ENCODE measurements at places on chromosomes 5 and 9. TPM values are rescaled to one million over a fixed set of nuclear protein-coding genes. Genes with fewer than 3 reads are reported as not detected.
A peak's percentile ranks its signal among the peaks of the same experiment; 100 is the strongest.

DNA sequence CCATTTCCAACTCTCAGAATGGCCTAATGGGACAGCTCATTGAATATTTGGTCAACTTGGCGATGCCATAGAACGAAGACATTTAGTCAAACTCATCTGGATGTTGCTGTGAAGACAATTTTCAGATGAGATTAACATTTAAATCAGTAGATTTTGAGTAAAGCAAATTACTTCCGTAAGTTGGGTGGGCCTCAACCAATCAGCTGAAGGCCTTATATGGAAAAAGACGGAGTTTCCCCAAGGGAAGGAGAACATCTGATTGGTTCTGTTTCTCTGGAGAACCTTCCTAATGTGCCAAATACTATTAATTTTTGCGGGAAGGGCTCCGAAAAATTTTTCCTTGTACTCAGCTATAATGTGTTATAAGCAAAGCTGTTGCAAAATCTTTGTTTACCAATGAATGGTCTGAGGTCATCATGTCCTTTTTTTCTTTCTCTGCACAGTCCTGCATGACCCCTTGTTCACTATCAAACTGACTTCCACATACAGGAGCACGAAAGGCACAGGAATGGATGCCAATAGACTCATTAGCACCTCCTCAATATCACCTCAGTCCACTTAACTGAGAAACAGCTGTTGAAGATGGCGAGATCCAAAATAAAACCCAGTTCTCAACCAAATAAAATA is 27.8 kb downstream of the CRHBP start:
- no peak for DNase-seq

- no peak for DNase-seq
Measured at GRCh38 chr9:92184041-92184564, 68.9 kb upstream of the SPTLC1 start.

DNA sequence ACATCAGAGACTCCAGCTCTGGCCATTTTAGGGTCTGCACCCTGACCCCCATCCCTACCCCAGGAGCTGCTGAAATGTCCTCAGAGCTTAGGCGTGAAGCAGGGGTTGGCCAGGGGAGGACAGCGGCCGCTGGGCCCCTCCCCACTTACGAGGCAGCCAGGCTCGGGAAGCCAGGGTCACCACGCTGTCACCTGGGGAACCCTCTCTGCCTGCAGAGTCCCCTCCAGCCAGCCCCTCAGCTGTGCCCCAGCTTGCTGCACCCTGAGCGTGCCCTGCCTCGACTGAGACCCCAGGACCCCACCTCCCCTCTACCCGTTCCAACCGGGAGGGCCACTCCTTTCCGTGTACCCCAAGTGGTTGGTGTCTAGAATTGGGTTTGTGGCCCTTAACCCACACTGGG is 2.7 kb downstream of the LCN10 start:
- no peak for DNase-seq

DNA sequence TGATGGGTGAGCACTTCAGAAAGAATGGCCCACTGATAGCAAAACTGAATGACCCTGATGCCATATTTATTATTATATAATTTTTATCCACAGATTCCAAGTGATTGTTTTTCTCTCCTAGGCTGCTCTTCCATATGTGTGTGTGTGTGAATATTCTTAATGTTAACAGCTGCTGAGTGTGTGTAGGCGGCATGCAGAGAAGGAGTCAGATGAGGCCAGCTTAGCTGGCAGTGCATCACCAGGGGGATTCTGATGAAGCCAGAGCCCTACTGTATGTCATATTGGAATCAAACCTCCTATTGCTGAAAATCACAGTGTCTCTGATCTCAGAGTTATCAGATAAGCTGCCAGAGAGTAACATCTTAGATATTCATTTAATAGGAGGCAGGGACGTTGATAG is 177.1 kb downstream of the DMAC1 start:
- no peak for DNase-seq

GRCh38 chr5:122984425-122984824 is 52.1 kb downstream of the PPIC start:
- DNase-seq = no peak

DNA sequence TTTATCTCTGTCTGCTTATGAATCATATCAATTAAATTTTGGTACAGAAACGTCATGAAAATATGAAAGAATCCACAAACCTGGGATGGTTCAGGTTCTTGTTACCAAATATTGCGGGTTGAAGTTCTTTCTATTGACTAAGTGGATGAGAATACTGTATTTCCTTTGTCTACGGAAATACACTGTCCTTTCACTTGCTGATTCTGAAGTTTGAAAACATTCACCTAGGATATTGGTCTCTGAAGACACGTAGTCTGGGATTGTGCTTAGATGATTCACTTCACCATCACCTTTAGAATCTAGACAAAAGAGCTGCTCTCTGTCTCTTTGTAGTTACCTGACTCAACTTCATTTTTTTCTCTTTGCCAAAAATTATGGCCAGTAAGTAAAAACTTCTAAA is 222.4 kb downstream of the FBN2 start:
- DNase-seq = no peak

GRCh38 chr9:110030632-110031031 is 177.3 kb downstream of the C9orf152 start:
- no peak for DNase-seq

GRCh38 chr9:125486152-125486508 is 220.9 kb downstream of the MAPKAP1 start:
- DNase-seq = no peak

GRCh38 chr5:54872810-54873209 is 112.6 kb downstream of the ESM1 start:
- no peak for DNase-seq

DNA sequence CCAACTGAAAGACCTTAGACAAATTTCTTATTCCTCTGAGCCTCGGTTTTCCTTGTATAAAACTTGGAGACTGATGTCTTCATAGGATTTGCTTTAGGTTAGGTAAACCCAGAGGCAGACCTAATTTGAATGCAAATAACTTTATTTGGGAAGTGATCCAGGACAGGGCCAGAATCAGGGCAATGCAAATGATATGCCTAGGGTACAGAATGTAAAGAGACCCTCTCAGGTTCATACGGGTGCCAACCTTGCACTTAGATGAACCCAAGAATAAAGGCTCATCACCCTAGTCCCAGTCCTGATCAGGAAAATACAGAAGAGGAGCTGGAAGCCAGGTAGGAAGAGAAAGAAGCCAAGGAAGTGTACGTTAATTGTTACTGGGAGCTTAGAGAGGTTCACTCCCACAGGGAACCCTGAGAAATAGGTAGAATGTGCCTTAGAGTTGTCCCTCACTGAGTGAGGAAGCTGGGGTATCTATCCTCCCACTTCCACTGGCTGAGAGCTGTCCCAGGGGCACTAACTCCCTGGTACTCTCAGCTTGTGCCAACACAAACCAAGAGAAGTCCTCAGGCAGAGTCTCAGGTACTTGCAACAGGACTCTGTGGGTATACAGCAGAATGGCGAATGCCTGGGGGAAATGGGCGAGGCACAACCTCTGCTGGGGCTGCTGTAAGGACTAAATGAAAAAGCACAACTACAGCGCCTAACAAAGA is 3.1 kb upstream of the HK3 start:
- no peak for DNase-seq

DNA sequence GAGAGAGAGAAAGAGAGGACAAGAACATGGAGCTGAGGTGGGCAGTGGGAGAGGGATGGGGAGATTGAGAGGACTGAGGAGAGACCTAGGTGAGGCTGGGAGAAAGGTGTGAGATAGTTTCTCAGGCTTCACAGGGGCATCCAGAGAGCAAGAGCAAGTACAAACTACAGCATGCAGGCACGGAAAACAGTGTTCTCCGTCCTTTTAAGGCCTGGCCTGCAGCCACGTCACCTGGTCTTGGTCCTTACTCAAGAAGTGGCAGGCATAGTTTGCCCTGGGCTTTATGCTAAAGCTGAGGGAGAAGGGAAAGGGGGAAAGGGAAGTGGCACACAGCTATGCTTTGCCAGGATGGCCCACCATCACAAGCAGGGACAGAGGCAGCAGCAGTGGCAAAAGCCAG is 65.7 kb downstream of the SIL1 start:
- DNase-seq = peak; percentile 58

GRCh38 chr5:65566505-65566904 is 3.4 kb downstream of the PPWD1 start:
- no peak for DNase-seq

DNA sequence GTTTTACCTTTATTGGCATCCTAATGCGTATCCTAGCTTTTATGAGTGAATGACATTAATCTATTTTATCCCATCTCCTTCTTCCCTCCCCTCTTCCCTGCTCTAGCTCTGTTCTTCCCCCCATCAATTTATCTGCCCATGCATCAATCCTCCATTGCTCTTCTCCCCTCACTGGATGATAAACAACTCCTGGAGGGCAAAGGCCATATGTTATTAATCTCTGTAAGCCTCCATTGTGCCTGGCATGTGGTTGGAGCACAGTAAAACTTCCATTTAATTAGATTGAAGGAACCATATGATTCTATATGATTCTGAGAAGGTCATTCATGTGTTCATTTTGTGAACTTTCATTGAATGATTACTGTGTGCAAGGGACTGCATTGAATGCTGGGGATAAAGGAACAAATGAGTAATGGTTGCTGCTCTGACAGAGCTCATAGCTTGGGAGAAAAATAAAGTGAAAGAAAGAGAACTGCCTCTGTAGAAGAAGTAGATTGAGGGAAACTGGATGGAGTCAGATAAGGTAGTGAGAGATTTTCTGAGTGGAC is 85.0 kb downstream of the MEGF10 start:
- no peak for DNase-seq

DNA sequence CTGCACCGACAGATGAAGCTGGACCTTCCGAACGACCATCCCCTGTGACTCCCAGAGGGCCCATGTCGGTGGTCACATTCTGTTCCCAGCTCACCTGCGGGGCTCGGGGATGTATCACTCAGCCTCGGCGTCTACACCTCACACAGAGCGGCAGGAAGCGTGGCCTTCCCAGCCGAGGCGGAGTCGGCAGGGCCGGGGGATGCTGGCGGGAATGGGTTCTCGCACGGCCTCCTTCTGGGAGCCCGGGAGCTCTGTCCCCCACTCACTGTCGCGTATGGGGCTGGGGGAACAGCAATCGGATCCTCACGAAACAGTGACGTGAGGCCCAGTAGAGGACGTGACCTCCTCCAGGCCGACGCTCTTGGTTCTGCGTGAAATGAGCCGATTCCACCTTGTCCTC is 20.4 kb downstream of the NACC2 start:
- DNase-seq = peak; percentile 6

DNA sequence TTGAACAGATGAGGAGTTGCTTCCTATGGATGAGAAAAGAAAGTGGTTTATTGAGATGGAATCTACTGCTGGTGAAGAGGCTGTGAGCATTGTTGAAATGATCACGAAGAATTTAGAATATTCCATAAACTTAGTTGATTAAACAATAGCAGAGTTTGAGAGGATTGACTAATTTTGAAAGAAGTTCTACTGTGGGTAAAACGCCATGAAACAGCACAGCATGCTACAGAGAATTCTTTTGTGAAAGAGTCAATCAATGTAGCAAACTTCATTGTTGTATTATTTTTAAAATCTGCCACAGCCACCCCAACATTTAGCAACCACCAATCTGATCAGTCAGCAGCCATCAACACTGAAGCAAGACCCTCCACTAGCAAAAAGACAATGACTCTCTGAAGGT is 309.1 kb downstream of the SPOCK1 start:
- DNase-seq = no peak

DNA sequence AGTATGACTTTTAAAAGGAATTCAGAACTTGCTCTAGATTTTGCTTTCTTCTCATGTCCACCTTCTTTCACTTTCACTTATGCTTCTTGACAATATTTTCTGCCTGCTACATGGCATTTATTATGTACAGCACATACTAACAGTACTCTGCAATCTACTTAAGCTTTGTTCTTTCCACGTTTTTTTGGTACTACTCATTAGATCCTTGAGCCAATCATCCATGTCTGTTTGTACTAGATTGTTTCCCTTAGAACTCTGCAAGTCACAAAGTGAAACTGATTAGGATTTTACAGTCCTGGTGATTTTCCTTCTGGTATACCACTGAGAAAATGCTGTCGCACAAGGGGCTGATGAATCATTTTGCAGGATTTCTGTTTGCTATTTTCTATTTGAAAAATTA is 78.3 kb downstream of the PARP8 start:
- no peak for DNase-seq

- DNase-seq = no peak
Measured at GRCh38 chr9:91949392-91949945, 559 bp downstream of the ROR2 start.

GRCh38 chr5:96548905-96549304 is 113.3 kb upstream of the CAST start:
- DNase-seq = no peak

DNA sequence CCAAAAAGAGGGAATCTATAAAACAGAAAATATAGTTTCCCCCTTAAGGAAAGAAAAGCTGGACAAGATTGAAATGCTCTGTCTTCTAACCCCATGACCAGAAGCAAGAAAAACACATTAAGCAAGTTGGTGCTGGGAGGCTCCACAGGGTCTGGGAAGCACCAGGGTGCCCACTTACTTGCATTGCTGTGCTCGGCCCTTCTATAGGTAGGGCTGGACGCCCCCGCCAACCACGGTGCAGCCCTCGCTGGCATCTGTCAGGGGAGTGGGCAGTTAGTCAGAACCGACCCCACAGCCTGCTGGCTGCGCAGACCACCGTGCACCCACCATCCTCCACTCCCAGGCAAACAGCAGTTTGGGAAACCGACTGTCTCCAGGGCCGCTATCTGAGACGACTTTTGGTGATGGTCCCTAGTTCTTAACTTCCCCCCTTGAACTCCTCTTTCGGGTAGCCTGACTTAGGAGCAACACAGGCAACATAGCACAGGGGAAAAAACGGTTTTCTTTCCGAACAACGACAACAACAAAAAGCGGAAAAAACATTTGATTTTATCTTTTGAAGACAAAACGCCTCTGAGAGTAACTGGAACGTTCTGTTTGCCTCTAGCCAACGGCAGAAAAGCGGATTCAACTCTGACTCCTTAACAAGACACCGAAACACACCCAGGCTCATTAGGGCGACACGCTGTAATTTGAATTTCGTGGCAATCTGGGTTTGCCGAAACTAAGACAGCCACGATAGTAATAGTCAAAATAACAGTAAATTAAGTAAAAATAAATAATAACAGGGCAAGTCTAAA is 3.9 kb downstream of the IRX2 start:
- no peak for DNase-seq

DNA sequence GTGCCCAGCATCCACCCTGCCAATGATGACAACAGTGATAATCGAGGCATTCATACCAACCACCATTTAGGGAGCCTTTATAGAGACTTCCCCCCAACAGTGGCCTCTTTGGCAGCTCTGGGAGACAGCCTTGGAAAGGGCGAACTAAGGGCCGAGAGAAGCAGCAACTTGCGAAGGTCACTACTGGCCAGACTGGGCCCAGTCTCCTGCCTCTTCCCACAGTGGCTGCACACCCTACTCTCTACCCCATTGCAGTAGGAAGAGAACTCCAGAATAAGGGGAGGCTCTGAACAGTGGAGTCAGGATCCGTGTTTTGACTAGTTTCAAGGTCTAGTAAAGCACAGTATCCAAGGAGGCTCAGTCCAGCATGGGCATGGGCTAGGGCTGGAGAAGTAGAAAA is 5.3 kb downstream of the LHX6 start:
- DNase-seq = no peak

C9orf50 gene
- total RNA-seq = not detected

OR1Q1 gene
- not detected for total RNA-seq

SMIM32 gene
- not detected for total RNA-seq

RPL7A gene
- total RNA-seq = 1,001 TPM

SH3GL2 gene
- total RNA-seq = not detected

FST gene
- 3.4 TPM for total RNA-seq

C9 gene
- 2.6 TPM for total RNA-seq

Data from gastrocnemius medialis (tissue), 4 donors.